ENCODE measurements at places on chromosomes 16 and 17.

DNA sequence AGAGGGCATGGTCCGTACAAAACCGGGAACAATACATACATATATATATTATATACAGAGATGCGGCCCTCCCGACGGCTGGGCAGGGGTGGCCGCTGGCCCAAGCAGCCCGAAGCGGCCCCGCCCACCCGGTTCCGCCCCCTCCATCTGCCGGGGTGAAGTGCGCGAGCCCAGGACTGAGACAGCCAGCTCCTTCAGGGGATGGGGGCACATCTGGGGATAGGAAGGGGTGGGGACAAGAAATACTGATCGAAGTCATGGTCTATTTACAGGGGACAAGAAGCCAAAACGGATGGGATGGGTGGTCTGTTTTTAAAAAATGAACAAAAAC, 3.8 kb upstream of the SAMD14 start:
- DNase-seq: no peak

- DNase-seq: no peak
These were observed 370.0 kb downstream of the HS3ST3B1 start for GRCh38 chr17:14670861-14671260.

DNA sequence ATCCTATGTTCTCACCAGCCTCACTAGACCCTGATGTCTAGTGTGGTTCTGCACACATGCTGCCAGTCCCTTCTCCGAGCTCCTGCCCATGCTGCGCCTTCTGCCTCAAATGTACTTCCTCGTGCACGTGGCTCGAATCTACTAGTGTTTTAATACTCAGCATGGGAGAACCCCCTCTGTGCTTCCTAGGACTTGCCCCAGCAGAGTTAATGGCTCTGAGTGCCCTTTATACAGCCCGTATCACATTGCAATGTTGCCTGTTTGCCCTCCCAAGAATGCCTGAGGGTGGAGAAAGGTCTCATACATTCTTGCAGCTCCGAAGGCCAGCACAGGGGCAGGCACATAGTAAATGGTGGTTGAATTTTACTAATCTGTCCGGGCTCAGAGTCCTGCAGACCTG, 190.8 kb upstream of the NLRP1 start:
- no peak for DNase-seq

- DNase-seq: no peak
These were observed 19.9 kb upstream of the PLLP start for GRCh38 chr16:57304169-57305061.

- no peak for DNase-seq
These were observed 113.8 kb upstream of the SMURF2 start for GRCh38 chr17:64775701-64776570.

DNA sequence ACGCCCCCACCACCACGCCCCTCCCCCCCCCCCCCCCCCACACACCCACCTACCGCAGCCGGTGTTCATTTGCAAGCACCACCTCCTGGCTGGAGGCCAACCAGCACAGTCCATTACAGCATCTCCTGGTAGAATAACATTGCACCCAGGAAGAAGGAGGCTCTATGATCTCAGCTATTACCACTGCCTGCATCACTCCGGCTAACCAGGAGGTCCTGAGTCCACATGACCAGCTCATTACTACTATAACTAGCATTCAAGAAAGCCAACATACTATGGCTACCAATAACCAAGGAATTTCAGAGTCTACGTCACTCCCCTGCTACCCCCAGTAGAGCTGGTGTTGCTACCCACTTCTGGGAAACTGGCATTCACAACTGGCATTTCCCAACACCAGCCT, 81.1 kb upstream of the ALOX12 start:
- DNase-seq: no peak

DNA sequence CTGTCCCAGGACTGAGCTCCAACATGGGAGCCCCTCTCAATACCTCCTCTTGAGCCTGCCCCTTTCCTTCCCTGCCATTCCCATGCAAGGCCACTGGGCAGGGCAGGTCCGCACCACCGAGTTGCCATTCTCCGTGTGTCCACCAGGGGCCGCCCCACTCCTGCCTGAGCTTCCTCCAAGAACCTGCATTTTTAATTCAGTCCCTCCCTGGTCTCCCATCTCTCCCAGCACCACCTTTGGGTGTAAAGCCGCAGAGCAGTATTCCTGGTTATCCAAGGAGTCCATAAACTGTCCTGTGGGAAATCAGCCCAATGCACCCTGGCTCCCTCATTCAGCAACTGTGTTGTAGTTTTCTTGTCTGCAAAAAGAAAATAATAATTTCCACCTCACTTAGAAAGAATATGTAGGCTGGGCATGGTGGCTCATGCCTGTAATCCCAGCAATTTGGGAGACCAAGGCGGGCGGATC, 15.9 kb upstream of the ANKRD40CL start:
- peak; percentile 87 for DNase-seq

GRCh38 chr16:3998793-3999478, 117.3 kb downstream of the ADCY9 start:
- DNase-seq: no peak

DNA sequence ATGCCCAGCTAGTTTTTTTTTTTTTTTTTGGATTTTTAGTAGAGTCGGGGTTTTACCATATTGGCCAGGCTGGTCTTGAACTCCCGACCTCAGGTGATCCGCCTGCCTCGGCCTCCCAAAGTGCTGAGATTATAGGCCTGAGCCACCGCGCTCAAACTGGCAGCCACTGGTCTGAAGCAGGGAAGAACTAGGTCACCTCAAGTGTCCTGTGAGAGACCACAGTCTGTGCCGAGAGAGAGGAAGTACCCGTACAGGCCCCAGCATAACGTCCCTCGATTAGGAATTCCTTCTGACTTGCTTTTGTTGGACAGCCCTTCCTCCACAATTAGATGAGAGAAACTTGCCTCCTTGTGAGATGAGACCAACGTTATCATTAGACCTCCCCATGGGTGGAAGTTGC, 13.7 kb upstream of the CD300E start:
- no peak for DNase-seq

DNA sequence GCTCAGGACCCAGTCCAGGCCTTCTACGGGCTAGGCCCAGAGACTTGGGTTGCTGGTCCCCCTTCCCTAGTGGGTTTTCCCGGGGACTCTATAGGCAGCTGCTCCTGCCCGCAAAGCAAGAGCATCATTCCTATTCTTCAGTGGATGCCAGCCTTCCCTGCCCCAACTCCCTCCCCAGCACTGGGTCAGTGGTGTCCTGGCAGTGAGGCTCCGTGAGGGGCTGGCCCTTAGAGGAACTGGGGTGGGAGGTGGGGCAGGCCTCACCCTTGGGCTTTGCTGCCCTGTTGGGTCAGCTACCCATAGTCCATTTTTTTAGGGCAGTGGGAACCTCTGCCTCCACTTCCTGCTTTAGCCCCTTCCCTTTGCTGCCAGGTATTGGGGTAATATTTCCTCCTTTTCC, 7.9 kb upstream of the PLEKHG4 start:
- no peak for DNase-seq

DNA sequence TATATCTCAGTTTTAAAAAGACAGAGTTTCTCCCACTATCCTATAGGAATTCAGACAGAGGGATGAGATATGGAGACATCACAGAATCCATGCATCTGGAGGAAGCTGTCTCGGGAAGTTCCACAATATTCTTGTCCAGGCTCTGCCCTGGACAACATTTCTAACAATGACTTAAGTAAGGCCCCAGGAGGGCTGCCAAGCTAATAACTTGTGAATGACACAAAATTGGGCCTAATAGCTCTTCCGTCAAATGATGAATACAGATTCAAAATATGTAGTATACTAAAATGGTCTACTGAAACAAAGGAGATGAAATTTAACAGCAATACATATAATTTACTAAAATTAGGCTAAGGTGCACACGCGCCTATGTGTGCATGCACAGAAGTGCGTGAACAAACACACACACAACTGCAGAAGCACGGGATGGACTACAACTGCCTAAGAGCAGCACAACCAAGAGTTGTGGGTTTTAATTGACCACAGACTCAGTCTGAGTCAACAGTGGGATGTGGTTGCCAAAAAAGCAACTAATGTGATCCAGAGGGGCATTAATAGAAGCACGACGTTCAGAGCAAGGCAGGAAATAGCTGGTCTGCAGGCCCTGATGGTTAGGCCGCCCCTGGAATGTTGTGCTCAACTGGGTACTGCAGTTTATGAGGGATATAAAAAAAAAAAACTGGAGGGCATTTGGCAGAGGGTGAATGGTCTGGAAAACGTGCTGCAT, 26.3 kb upstream of the HS3ST2 start:
- no peak for DNase-seq

DNA sequence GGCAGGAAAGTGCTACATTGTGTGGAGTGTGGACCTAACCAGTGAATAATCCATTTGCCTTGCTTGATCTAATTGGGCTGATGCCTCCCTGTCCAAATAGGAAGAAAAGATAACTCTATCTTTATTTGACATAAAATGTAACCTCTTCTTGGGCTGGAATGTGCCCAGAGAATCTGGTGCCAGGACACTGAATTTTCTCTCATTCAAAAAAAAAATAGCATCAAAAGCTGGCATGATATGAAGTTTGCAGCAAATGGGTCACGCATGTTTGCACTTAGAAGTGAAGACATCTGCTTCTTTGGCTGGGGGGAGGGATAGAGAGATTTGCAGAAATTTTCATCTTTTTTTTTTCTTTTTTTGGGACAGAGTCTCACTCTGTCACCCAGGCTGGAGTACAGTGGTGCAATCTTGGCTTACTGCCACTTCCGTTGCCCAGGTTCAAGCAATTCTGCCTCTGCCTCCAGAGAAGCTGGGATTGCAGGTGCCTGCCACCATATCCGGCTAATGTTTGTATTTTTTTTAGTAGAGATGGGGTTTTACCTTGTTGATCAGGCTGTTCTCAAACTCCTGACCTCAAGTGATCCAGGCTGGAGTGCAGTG, 478.2 kb upstream of the EEF2KMT start:
- DNase-seq: no peak

DNA sequence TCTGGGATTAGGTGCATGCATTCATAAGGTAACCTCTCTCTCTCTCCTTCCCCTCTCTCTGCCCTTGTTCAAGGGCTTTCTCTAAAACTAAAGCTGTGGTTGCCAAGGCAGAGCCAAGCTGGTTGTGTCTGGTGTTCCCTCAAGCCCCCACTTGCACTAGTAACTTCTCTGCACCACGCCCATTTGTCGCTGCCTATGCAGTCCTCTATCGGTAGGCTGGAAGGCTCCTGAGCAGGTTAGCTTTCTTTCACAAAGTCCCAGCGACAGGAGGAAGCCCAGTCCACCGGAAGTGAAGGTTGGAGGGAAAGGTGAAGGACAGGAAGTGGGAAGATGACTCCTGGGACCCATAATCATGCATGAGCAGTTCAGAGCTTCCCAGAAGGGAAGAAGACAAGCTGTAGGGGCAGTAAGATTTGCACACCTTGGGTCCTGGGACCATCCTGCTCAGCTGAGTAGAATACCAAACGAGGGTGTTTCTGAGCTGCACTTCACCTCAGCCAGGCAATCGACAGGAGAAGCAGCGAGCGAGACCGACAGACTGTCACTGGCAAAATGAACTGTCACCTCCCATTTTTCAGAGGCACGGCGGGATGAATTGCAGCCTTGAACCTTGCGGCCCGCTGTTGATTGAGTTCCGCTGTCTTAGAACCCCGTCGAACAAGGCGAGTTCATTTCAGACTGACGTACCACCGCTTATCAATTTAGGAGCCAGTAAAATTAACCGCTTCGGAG, 14.7 kb upstream of the SKAP1 start:
- DNase-seq: no peak

DNA sequence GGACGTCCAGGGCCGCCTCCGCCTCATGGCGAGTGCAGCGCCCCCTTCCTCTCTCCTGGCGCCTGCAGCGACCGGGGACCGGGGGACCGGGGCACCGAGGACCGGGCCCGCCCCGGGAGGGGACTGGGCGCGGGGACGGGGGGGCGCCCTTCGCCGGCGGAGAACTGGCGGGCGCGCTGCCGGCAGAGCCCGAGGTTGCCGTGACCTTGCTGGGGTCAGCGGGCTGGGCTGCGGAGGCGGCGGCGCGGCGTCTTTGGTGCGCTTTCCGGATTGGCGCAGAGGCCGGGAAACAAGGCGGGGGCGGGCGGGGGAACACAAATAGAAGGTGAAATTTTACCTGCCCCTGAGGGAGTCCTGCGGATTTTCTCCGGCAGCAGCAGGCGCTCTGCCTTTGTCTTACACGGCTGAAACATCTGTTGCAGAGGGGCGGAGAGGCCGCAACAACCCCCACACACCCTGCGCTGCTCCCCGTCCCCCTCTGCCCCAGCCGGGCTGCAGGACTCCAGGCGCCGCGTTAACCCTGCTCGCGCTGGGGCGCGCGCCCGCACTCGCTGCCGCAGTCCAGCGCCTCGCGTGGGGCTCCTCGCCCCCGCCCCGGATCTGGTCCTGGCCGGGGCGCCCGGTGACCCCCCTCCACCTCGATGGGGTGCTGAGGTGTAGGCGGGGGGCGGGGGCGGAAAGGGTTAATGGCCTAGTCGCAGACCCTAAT, 53.5 kb downstream of the SREBF1 start:
- DNase-seq: peak; percentile 30

DNA sequence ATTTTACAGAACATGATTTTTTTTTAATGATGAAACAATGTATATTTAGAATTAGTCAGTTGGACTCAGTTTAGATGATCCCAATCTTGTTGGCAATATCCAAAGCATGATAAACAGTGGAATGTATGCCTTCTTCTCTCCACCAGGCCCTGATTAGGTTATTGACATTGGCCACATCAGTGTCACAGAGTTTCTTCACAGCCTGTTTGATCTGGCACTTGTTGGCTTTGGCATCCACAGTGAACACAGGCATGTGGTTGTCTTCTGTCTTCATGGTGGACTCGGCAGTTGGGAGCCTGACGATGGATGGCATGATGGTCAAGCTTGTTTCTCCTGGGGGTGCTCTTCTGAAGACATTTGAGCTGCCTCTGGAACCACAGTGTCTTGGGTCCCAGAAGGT, 317.5 kb downstream of the PMP22 start:
- DNase-seq: no peak

DNA sequence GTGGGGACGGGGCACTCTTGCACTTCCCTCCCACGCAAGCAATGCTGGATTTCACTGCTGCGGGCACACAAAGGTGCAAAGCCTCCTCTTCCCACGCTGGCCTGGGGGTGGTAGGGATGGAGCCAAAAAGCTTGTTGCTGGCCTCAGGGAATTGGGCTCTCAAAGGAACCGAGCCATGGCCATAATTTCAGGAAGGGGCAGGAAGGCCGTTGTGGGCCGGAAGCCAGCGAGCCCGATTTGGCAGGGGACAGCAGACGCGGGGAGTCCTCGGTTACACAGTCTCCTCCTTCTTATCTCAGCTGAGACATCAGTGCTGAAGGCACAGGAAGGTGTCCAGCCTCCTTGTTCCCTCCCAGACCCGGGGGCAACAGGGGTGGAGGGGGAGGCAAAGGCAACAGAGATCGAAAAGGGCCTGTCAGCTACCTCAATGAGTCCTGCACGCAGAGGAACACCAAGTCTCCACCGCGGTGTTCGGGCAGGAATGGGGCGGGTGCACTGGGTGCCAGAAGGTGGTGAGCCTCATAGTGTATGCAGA, 59.5 kb downstream of the SLFN11 start:
- DNase-seq: no peak

GRCh38 chr16:65406116-65406515, 284.3 kb upstream of the CDH11 start:
- DNase-seq: no peak

- DNase-seq: no peak
These were observed 6.4 kb upstream of the RAB40B start for GRCh38 chr17:82704886-82705285.

DNA sequence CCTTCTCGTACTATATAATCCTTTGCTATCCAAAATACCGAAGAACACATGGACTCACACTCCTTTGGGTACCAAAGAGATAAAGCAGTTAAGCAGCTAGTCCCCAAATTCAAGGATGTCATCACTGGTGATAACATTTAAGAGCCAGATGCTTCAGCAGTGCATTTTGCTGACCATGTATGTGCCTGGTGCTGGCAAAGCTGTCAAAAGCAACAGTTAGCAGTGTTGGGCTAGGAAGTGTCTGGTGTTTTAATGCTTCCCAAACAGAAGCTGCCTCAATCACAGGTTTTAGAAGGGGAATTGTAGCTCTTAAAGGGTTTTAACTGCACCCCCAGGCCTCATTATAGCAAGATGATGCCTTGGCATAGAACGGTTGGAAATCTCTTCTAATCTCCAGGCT, 4.7 kb downstream of the FAM117A start:
- DNase-seq: no peak

Measured in NCI-H2227 treated with DMSO at 0.1 percent for 48 hours (cell line).